Esophagus squamous epithelium (tissue), 5 donors: ENCODE measurements at places on chromosomes 3 and 15.

GRCh38 chr3:33962396-33962795 lies 164.0 kb downstream of the PDCD6IP start:
- no peaks in the 10 kb centered on the region for H3K27me3 ChIP-seq
- H3K4me3 ChIP-seq, result no peak overlapping the region
- no peak overlapping the region for H3K27ac ChIP-seq

- H3K27ac ChIP-seq, result no peak overlapping the region
- peaks cover 27% of the 10 kb centered on the region for H3K4me1 ChIP-seq
- H3K27me3 ChIP-seq, result no peaks in the 10 kb centered on the region
Measured at GRCh38 chr3:128742821-128743594, 17.0 kb downstream of the RAB7A start.

GRCh38 chr15:80177156-80177555 lies 24.4 kb downstream of the FAH start:
- no peaks in the 10 kb centered on the region for H3K36me3 ChIP-seq
- no peaks in the 10 kb centered on the region for H3K27me3 ChIP-seq
- peaks cover 15% of the 10 kb centered on the region for H3K4me1 ChIP-seq
- no peak for DNase-seq
- H3K27ac ChIP-seq, result no peak overlapping the region
- H3K4me3 ChIP-seq, result no peak overlapping the region

DNA sequence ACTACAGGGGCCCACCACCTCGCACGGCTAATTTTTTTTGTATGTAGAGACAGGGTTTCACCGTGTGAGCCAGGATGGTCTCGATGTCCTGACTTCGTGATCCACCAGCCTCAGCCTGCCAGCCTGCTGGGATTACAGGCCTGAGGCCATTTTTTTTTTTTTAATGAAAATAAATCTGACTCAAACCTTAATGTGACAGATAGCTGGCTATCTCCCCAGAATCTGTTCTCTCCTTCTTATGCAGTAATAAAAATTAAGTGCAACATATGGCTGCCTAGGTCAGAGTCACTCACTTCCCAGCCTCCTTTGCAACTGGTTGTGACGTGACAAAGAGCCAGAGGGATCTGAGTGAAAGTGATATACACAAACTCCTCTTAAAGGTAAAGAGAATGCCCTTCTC lies 53.0 kb downstream of the ZNF148 start:
- H3K4me3 ChIP-seq, result no peak overlapping the region
- no peaks in the 10 kb centered on the region for H3K27me3 ChIP-seq
- no peak overlapping the region for H3K27ac ChIP-seq
- H3K36me3 ChIP-seq, result no peaks in the 10 kb centered on the region
- H3K4me1 ChIP-seq, result peaks cover 5% of the 10 kb centered on the region

DNA sequence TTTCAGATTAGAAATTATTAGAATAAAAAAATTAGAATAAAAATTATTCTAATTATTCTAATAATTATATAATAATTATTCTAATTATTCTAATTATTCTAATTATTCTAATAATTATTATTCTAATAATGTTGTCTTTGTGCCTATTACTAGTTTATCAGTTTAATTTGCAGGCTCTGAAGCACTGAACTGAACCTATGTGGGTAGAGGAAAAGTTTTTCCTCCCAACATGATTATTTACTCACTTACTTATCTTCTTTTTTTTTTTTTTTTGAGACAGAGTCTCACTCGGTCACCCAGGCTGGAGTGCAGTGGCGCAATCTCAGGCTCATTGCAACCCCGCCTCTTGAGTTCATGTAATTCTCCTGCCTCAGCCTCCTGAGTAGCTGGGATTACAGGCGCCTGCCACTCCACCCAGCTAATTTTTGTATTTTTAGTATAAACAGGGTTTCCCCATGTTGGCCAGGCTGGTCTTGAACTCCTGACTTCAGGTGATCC lies 39.7 kb upstream of the C15orf39 start:
- no peak for DNase-seq
- H3K27me3 ChIP-seq, result no peaks in the 10 kb centered on the region
- H3K4me1 ChIP-seq, result no peaks in the 10 kb centered on the region
- no peaks in the 10 kb centered on the region for H3K36me3 ChIP-seq

- DNase-seq, result no peak
- H3K27me3 ChIP-seq, result no peaks in the 10 kb centered on the region
- H3K36me3 ChIP-seq, result peaks cover 19% of the 10 kb centered on the region
- H3K4me1 ChIP-seq, result no peaks in the 10 kb centered on the region
- H3K27ac ChIP-seq, result no peak overlapping the region
Measured at GRCh38 chr15:88535100-88535499, 11.4 kb downstream of the DET1 start.

DNA sequence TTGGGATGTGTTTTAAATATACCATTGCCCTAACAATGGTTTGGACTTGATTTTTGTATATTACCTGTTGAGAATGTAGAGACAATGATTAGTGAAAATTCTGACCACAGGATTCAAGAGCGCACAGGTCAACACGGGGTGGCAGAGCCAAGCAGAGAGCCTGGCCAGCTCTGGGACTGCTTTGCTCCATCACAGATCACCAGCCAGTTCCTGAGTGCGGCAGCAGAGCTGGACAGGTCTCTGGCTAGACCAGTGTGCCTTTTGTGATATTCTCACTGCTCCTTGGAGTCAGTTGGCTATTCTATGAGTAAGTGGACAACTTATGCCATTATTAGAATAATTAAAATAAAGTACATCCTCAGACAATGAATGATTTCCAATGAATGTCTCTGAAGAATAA lies 351.2 kb upstream of the ATP10A start:
- no peaks in the 10 kb centered on the region for H3K27me3 ChIP-seq
- no peak overlapping the region for H3K27ac ChIP-seq
- no peak overlapping the region for H3K4me3 ChIP-seq
- no peaks in the 10 kb centered on the region for H3K4me1 ChIP-seq
- no peak for DNase-seq
- no peaks in the 10 kb centered on the region for H3K36me3 ChIP-seq

DNA sequence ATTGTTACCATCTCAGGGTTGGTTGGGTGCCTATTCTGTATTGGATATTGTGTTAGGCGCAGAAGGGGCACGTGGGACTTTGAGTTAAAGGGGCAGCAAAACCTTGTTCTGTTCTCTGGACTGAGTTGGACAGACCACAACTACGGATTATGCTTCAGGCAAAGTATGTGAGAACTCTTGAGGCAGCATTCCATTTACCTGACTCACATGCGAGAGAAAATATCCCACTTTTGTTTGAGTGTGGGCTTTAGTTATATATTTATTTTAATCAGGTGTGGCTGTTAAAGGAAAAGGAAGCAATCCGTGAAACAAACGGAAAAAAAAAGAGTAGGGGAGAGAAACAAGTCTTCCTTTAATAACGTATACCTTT lies 627 bp upstream of the PLS1 start:
- H3K4me1 ChIP-seq, result peaks cover 26% of the 10 kb centered on the region
- no peaks in the 10 kb centered on the region for H3K27me3 ChIP-seq
- H3K27ac ChIP-seq, result peak overlapping the region; percentile 74
- DNase-seq, result no peak
- no peaks in the 10 kb centered on the region for H3K36me3 ChIP-seq

DNA sequence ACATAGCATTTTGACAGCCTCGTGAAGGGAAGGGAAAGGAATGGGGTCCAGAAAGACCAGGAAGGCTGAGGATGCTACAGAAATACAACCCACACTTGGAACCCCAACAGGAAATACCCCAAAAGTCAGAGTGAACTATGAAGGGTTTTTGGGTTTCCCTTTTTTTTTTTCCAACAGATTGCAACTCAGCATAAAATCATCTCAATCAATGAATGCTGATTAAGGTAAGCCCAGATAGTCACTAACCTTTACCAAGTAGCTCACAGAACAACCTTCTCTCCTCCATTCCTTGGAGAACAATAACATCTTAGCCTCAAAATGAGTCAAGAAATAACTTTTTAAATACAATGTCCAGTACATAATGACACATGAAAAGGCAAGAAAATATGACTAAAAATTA lies 93.7 kb upstream of the OCA2 start:
- no peaks in the 10 kb centered on the region for H3K27me3 ChIP-seq
- DNase-seq, result no peak
- H3K4me1 ChIP-seq, result no peaks in the 10 kb centered on the region
- no peak overlapping the region for H3K27ac ChIP-seq
- H3K4me3 ChIP-seq, result no peak overlapping the region
- H3K36me3 ChIP-seq, result peaks cover 81% of the 10 kb centered on the region

DNA sequence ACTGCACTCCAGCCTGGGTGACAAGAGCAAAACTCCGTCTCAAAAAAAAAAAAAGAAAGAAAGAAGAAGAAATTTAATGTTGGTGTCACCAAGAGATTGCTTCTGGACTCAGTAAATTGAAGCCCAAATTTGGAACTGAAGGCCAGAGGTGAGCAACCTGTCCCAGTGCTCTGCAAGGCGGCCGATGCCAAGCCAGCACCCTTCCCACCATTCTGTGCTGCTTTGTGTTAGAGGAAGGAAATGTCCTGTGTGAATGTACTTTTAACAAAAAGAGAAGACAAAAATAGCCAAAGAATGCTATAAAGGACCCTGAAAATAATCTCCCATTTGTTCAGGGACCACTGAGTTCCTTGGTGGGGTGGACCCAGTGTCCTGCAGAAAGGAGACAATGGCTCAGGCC lies 44.6 kb downstream of the CDC25A start:
- no peak overlapping the region for H3K4me3 ChIP-seq
- H3K27me3 ChIP-seq, result no peaks in the 10 kb centered on the region
- no peaks in the 10 kb centered on the region for H3K36me3 ChIP-seq
- no peak for DNase-seq

DNA sequence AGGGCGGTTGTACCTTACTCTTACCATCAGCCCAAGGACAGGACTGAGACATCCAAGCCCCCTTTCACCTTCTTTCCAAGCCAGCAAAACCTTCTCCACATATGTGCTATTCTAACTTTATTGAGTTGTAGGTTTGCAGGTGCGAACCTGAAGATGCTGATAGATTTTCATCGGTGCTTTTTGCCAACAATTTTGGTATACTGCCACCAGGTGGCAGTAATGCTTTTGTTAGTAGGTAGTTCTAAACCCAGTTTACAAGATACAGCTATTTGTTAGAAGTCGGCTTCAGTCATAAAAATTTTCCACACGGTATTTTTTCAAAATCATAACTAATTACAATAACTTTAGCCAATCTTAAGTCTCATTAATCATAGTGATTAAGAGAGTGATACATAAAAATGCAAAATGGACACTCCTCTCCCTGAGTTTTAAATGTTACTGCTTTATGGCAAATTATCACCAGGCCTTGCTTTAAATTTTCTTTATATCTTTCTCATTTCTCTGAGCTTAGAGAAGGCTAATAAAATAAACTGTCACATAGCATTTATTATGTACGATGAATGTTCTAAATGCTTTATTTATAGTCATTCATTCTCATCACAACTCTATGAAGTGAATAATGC lies 636 bp downstream of the TBC1D21 start:
- no peaks in the 10 kb centered on the region for H3K27me3 ChIP-seq
- no peaks in the 10 kb centered on the region for H3K4me1 ChIP-seq
- no peak overlapping the region for H3K27ac ChIP-seq
- DNase-seq, result no peak
- H3K4me3 ChIP-seq, result no peak overlapping the region

- no peaks in the 10 kb centered on the region for H3K4me1 ChIP-seq
- no peaks in the 10 kb centered on the region for H3K36me3 ChIP-seq
Measured at GRCh38 chr3:164397462-164397861, 680.8 kb downstream of the SI start.

DNA sequence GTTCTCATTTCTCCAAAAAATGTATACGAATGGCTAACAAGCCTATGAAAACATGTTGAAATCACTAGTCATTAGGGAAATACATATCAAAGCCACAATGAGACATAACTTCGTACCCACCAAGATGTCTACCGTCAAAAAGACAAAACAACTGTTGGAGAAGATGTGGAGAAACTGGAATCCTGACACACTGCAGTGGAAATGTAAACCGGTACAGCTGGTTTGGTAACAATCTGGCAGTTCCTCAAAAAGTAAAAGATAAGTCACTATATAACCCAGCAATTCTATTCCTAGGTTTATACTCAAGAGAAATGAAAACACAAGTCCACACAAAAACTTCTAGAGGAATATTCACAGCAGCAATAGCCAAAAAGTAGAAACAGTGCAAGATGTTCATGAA lies 7.0 kb downstream of the SCAPER start:
- H3K36me3 ChIP-seq, result no peaks in the 10 kb centered on the region
- peak overlapping the region; percentile 33 for H3K27ac ChIP-seq
- no peaks in the 10 kb centered on the region for H3K27me3 ChIP-seq
- DNase-seq, result no peak
- H3K4me1 ChIP-seq, result peaks cover 3% of the 10 kb centered on the region

DNA sequence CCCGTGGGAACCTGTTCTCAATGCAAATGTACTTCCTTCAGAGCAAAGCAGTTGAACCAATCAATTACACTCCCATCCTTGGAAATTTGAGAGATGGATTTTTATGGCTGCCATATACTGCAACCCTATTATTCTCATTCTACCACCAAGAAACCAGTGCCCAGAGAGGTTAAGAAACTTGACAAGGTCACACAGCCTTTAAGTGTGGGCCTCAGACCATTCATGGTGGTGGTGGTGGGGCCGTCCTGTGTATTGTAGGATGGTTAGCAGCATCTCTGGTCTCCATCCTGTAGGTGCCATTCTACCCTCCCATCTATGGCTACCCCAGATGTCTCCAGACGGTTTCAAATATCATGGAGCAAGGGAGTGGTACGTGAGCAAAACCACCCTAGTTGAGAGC lies 23.4 kb upstream of the RBSN start:
- DNase-seq, result no peak
- H3K4me3 ChIP-seq, result no peak overlapping the region
- H3K36me3 ChIP-seq, result no peaks in the 10 kb centered on the region
- no peaks in the 10 kb centered on the region for H3K27me3 ChIP-seq

- no peaks in the 10 kb centered on the region for H3K36me3 ChIP-seq
- no peak for DNase-seq
- H3K4me1 ChIP-seq, result no peaks in the 10 kb centered on the region
Measured at GRCh38 chr3:146178006-146178689, 17.2 kb upstream of the PLOD2 start.

DNA sequence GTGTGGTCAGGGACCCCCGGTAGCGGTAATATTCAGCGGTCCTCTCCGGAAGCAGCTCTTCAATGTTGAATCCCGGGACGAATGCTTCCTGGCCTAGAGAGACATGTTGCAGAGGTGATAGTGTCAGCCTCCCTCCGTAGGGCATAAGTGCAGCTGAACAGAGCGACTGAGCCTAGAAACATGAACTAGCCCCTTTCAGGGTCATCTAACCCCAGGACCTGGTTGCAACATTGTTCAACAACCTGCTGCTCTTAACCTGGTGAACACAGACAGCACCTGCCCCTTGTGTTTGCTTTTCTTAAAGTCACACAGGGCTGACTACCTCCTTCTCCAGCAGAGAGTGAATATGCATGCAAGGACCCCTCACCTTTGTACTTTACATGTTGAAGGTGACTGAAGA lies 41.3 kb downstream of the CA12 start:
- H3K4me3 ChIP-seq, result no peak overlapping the region
- H3K4me1 ChIP-seq, result no peaks in the 10 kb centered on the region
- H3K27ac ChIP-seq, result no peak overlapping the region

GRCh38 chr3:21543380-21544075 lies 207.5 kb downstream of the ZNF385D start:
- no peak overlapping the region for H3K4me3 ChIP-seq
- H3K36me3 ChIP-seq, result no peaks in the 10 kb centered on the region
- H3K4me1 ChIP-seq, result no peaks in the 10 kb centered on the region
- H3K27me3 ChIP-seq, result no peaks in the 10 kb centered on the region
